ENCODE measurements at places on chromosomes 7 and 10. TPM values are rescaled to one million over a fixed set of nuclear protein-coding genes. Genes with fewer than 3 reads are reported as not detected.

The UCN3 gene
- total RNA-seq = not detected

The LLCFC1 gene
- total RNA-seq = not detected

The MKLN1 gene
- 35.5 TPM for total RNA-seq

The ZNF488 gene
- total RNA-seq = 10.6 TPM

The NET1 gene
- total RNA-seq = 58.3 TPM

The PRSS2 gene
- not detected for total RNA-seq

The SPDYE3 gene
- not detected for total RNA-seq

The NEUROD6 gene
- not detected for total RNA-seq

The CACNB2 gene
- total RNA-seq = not detected

The SDK1 gene
- total RNA-seq = 0.50 TPM

The GNAT3 gene
- not detected for total RNA-seq

The VWC2 gene
- total RNA-seq = not detected

The OPN1SW gene
- not detected for total RNA-seq

The EBF3 gene
- total RNA-seq = 0.20 TPM

The PPP1R17 gene
- not detected for total RNA-seq

The DRGX gene
- not detected for total RNA-seq

The CLCN1 gene
- total RNA-seq = 0.05 TPM

The DOCK1 gene
- 20.8 TPM for total RNA-seq

The ZSCAN25 gene
- 8.6 TPM for total RNA-seq

The LOXL4 gene
- total RNA-seq = 1.6 TPM

The GDF10 gene
- total RNA-seq = 0.13 TPM
